ENCODE measurements at places on chromosomes 4 and X.
A peak's percentile ranks its signal among the peaks of the same experiment; 100 is the strongest.

GRCh38 chrX:12443534-12444098, 305.3 kb downstream of the FRMPD4 start:
- DNase-seq: no peak

- no peak for DNase-seq
Measured at GRCh38 chr4:153197301-153197700, 6.9 kb upstream of the TRIM2 start.

DNA sequence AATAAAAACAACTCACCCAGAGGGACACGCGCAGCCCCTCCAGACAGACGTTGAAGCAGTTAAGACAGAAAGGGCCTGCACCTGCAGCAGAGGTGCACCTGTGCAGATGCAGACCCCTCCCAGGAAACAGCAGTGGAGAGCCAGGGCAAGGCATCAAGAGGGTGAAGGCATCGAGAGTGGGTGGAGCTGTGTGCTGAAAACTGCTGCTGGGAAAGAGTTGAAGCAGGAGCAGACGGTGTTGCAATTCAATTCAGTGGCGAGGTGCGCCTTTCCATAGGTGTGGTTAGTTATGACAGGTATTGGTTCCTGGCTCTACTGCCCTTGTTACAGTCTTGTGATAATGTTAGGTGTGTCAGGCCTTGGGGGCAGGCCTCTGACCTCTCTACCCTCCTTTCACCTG, 16.7 kb downstream of the LETM1 start:
- DNase-seq: no peak

DNA sequence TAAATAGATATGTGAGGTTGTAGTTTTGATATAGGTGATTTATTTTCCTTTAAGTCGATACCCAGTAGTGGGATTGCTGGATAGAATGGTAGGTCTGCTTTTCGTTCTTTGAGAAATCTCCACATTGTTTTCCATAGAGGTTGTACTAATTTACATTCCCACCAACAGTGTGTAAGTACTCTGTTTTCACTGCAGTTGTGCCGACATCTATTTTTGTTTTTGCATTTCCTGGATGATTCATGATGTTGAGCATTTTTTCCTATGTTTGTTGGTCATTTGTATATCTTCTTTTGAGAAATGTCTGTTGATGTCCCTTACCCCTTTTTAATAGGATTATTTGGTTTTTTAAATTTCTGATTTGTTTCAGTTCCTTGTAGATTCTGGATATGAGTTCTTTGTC, 120.7 kb downstream of the NAA11 start:
- DNase-seq: no peak

DNA sequence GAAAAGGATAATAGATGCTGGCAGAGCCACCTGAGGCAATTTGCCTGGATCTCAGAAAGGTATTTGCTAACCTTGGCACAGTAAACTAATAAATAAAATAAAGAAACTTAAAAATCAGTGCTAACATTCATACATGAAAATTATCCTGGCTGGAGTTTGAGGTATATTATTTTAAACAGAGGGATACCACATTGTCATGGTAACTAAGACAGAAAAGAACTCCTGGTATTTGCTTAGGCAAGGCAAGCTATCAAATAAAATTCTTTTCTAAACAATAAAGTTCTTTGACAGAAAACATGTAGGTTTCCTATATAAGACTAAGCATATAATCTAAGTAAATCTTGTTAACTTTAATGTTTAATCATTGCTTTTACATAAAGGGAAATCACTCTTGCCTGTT, 218.8 kb downstream of the MAGEB17 start:
- DNase-seq: peak; percentile 33

DNA sequence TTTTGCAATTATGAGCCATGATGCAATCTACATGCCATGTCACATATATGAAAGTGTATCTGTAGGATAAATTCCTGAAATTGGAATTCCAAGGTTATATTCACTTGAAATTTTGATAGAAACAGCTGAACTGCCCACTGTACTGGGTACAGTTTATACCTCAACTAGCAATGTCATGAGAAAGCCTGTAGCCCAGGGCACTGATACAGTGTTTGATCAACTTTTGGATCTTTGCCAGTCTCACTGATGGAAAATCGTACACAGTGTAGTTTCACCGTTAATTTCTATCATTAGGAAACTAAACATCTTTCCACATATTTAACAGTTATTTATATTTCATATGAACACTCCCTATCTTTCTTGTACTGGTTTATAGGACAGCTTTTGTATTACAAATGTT, 34.2 kb downstream of the TAPT1 start:
- DNase-seq: no peak

GRCh38 chr4:152961014-152961772, 25.1 kb downstream of the FHDC1 start:
- DNase-seq: no peak

DNA sequence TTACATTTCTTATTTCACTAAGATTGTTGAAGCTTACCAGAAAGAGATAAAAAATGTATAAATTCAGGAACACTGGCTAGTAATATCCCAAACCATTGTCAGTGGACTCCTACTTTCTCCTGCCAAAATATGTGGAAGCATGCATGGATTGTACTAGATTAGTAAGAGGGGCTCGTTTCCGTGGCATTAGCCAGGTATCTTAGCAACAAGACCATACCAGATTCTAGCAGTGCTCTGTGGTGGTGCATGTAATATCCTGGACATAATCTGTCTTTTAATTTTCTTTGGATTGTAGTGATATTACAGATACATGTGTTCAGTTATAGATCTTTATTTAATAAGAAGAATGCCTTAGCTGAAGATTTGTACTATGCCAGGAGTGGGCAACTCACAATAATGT, 371.9 kb upstream of the PITX2 start:
- no peak for DNase-seq

GRCh38 chrX:631802-632365, 1.3 kb downstream of the SHOX start:
- DNase-seq: no peak

GRCh38 chr4:7746351-7747061, 193.2 kb downstream of the AFAP1 start:
- DNase-seq: no peak

DNA sequence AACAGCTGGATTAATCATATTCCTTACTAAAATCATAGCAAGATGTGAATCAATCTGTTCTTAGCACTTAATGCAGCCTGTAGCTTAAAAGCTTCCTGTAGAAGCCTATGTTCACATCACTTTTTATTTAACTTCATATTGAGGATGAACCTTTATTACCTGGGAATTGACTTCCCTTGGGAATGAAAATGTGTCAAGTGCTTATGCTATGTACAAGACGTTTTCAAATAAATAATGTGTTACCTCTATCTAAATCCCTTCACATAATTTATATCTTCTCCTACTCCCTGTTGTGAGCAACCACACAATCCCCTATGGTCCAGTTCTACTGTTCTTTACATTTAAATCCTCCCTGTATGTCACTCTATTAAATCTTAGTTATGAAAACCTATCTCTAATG, 633.1 kb downstream of the FSTL5 start:
- DNase-seq: no peak

DNA sequence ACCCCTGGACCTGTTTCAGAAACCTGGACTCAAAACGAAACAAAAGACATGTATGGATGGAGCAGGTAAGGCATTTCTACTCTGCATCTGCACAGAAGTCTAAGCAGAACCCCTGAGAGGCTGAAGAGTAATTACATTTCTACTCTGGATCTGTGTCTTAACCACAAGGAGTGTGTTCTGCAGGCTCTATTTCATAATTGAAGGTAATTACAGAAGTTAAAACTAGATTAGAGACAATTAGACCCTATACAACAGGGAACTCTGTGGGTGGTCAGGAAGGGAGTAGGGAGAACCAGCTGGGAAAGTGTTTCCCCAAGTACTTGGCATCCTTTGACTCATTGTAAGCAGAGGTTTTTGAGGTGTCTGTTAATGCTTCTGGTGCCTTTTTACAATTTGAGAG, 69.8 kb downstream of the IGSF1 start:
- no peak for DNase-seq

DNA sequence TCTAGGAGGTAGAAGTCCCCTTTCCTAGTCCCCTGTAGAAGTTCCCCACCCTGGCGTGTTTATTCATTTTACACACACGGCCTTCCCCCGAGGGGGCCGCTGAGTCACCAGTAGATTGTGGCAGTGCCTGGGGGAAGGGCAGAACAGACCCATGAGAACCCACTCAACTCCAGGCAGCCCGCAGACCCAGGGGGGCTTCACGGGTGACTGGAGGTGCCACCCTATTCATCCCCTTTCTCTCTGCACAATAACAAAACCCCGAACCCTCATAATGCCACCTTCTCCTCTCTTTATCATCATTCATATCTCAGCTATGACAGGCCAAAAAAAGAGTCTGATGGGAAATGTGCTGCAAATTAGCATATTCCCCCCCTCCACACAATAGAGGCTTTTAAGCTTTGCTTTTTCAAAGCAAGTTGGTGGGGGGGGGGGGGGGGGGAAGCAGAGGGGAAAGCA, 20.4 kb upstream of the GPM6B start:
- peak; percentile 25 for DNase-seq

DNA sequence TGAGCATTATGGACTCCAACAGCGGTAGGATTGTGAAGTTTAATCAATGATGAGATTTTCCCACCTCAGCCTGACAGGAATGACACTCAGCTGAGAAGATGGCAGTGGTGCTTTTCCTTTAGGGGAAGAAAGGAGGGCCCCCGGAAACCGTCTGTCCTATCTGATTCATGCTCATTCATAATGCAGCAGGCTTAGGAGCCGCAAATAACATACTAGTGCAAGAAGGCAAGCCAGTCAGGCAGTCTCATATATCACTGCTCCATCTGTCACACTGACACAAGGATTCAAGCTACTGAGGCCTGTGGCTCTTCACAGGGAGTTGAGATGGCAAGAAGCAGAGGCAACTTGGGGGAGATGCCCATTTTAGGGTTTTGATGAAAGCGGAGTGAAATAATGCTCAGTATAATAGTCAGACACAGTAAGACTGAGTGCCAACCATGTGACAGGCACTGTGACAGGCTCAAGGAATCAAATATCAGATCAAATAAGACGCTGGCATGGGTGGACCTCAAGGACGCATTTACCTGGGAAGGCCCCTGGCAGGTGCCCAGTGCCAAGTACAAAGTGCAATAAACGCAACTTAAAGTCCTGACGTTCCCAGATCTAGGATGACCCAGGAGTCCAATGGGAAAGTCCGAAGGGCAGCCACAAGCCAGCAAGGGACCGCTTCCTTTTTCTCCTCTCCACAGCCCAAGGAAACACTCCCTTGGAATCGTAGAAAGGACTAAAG, 63.4 kb downstream of the FHDC1 start:
- no peak for DNase-seq

GRCh38 chr4:125313497-125313896, 1.3 kb upstream of the FAT4 start:
- DNase-seq: peak; percentile 92

GRCh38 chr4:22348410-22348809, 167.5 kb downstream of the ADGRA3 start:
- peak; percentile 65 for DNase-seq

GRCh38 chrX:5595570-5595969, 633.1 kb downstream of the NLGN4X start:
- no peak for DNase-seq

- DNase-seq: no peak
Measured at GRCh38 chrX:65866146-65866545, 173.7 kb downstream of the VSIG4 start.

GRCh38 chrX:13043138-13043537, 1.3 kb downstream of the FAM9C start:
- no peak for DNase-seq

GRCh38 chrX:126063984-126064383, 102.1 kb downstream of the DCAF12L2 start:
- DNase-seq: no peak

- DNase-seq: peak; percentile 40
Measured at GRCh38 chrX:68185161-68185560, 248.1 kb downstream of the OPHN1 start.

- no peak for DNase-seq
Measured at GRCh38 chr4:48604527-48604926, 114.5 kb downstream of the ZAR1 start.

DNA sequence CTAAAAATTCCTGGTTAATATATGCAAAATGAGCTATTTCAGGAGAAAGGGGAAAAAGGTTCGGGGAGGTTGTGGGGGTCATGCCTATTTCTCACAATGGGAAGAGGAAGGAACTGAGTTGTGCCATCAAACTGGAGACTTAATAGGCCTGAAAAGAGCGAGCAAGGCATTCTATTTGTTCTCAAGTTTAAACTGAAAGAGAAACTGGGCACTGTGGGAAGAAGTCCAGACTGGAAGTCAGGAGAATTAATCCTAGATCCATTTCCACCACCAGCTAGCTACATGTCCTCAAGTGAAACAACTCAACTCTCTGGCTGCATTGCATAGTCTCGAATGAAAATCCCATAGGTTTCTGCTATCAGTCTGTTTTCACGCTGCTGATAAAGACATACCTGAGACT, 50.6 kb downstream of the PPARGC1A start:
- no peak for DNase-seq

DNA sequence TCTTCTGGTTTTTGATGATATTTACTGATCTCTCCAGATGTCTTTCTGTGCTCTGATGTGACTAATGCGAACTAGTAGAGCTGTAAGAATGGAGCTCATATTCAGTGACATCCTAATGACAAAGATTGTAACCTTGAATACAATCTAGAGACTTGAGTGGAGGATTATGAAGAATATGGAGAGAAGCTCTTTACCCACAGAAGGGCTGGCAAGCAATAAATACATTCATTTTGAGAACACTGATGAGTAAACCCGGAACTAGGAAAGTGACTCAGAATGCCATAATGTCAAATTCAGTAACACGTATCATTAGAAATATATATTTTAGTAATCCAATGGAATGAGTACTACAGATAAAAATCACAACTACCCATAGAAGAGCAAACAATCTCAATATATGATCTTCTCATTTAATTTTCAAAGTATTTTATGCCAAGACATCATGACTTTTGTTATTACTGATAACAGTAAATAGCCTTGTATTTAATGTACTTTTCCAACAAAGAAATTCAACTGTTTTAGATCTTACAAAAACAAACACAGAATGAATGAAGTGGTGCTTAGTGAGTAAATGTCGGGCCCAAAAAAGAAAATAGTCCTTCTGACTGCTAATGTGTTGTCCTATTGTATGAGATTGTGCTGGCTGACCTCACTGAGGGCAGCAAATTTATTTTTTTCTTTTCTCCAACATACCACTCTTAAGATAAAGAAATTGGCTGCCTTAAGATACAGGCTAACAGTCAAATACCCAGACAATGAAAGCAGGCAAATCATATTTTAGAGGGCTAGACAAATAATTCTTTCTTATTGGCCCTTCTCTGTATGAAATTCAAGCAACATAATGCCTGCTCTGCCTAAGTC, 49.2 kb upstream of the HDAC8 start:
- DNase-seq: peak; percentile 26

DNA sequence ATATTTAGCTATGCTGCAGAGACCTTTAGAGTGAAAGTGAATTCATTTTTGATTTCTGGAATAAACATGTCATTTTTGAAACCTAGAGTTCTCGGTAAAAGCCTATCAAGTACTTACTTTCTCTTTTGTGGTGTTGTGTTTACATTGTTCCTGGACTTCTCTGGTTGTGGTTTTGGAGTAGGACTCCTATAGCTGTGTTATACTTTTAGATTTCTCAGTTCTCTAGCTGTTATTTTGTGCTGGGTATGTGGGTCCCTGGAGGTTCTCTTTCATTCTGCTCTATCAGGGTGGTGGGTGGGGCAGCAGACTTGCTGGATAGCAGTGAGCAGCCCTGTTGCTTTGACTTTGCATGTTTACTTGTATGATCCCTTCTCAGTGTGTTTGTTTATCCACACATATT, 25.6 kb upstream of the MSMO1 start:
- DNase-seq: peak; percentile 13
